ENCODE measurements at places on chromosomes 1 and 21.

DNA sequence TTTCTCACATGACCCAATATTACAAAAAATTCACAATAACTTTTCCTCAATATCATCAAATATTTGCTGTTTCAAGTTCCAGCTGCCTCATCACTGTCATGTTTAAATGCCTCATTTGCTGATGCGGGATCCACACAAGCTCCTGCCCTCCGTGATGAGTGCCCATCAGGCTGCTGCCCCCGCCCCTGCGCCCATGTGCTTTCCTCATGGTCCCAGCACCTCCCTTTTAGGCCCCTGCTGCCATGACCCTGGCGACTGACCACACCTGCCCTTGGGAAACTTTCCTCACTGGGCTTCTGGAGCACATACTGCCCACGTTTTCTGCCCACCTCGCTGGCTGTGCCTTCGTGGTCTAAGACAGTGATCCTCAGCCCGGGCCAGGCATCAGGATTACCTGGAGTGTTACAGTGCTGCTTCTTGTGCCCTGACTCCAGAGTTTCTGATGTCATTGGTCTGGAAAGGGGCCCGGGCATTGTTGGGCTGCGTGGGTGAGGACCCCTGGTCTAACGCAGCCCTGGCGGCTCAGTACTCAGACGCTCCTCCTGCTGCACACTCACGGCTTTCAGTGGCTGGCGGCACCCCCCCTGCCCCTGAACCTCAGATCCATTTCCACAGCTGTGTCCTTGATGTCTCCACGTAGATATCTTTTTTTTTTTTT is 20.5 kb downstream of the PLEKHM2 start:
- DNase-seq: no peak

DNA sequence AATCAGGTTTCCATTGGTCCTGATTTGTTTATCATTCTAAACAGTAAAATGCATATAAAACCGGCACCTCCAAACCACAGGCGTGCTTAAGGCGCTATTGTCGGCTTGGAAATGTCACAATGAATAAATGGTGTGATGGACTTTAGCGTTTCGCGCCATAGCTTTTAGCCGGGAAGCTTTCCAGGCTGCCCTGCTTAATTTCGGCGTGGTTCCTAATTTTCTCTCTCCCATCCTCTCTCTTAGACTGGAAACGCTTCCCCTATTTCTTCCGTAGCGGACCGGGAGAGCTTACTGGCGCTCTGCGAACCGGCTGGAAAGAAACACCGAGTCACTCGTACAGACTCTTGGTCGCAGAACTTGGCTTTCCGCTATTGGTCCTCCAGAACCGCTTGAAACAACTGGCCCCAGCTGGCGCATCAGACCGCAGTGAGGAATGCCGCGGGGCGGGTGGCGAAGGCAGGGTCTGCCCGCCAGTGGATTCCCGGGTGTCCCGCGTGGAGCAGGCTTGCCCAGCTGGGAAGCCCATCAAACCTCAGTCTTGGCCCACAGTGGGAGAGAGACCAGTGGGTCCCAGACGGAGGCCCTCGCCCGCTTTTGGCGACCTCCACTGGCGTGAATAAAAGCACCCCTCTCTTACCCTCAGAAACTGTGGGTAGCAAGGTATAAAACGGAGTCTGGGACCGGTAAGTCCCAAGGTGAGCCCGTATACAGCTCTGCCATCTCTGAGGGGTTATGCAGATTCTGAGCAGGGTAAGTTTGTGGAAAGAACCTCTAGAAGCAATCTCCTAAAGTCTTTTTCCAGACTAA is 4.0 kb upstream of the LHX8 start:
- no peak for DNase-seq

GRCh38 chr1:112983537-112984131 is 27.6 kb upstream of the SLC16A1 start:
- no peak for DNase-seq

DNA sequence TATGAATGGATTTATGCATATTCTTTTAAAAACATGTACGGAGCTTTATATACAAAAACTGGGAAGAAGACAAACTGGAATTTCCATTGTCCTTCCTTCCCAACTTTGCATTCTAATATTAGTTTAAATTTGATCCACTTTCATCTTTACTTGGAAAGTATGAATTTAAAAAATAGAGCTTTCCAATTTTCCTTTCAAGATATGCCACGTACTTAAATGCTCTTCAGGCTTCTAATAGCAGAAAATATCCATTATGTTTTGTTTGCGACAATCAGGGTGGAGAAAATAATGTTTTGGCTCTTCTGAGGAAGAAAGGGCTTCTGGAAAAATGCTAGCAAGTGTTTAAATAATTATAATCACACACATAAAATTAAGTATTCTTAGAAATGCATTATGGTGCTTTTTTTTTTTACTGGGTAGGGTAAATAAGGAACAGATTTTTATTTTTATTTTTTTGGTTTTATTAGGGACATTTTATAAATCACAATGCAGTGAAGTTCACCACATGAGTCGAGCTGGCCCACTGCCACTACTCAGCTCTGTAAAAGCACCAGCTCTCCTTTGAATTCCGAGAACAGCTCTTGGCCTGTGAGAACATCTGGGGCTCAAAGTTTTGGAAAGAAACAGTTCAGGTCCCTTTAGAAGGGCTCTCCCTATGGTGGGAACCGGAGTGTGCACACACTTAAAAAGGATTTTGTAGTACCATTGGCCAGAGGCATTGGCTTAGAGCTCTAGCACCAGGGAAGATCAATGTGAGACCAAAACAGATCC is 287.4 kb upstream of the LYPLAL1 start:
- DNase-seq: no peak
